ENCODE measurements at places on chromosomes 2 and 18.

DNA sequence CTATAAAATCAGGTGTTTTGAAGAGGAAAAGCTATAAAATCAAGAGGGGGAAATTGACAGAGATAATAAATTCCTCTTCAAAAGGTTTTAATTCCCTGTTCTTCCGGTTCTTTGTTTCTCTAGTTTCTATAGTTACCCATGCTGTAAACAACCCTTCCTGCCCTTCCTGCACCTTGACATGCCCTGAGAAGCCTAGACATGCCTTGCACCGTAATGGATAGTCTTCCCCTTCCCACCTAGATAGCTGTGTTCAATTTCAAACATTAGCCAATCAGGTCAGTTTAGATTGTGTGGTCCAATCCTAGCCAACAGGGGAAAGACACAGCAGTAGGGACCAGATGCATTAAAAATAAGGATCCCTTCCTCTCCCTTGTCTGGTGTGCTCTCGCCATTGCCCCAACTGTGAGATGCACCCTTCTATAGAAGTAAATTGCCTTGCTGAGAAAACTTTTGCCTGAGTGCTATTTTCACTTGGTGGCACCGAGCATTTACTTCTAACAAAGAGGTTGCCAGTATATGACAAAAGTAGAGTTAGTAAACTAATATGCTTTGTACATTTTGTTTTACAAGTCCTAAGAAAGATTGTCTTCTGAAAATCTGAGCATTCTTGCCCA lies 27.1 kb downstream of the SULT1C4 start:
- no peak for DNase-seq

- DNase-seq: no peak
These were observed 34.2 kb upstream of the TTR start for GRCh38 chr18:31557446-31557845.

- no peak for DNase-seq
These were observed 81.8 kb upstream of the SERTAD2 start for GRCh38 chr2:64735504-64735903.

DNA sequence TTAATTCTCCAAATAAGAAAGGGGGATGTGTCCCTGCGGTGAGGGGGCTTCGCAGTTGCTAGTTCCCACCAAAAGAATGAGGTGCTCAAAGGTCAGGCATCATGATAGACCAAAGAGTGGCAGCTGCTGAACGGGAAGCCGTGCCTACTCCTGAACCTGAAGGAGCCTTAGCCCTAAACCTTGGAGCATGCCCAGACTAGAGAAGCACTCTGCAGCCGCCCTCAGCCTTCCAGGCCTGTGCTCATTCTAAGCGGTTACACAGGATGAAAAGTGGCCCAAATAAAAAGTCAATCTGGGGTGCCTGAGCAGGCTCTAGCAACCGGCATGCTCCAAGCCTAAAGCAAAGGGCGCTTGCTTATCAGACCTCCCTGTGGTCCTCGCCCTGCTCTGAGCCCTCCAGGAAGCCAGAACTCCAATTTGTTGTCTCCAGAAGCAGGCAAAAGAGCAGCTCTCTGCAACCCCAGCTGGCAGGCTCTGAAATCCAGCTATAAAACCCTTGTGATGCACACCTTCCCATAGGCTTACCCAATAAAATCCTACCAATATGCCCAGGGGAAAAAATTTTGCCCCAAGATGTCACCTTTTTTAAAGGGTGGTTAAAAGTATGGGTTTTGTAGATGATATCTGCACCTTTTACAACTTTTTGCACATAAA lies 17.5 kb downstream of the UXS1 start:
- DNase-seq: no peak

GRCh38 chr2:119085613-119086012 lies 72.9 kb downstream of the C1QL2 start:
- no peak for DNase-seq

GRCh38 chr2:106272216-106272807 lies 78.2 kb upstream of the UXS1 start:
- DNase-seq: no peak

GRCh38 chr18:45084206-45084605 lies 403.5 kb downstream of the SETBP1 start:
- no peak for DNase-seq
